Midbrain (tissue), 1 donor: ENCODE measurements at places on chromosomes 12 and 14.
A peak's percentile ranks its signal among the peaks of the same experiment; 100 is the strongest.

- no peak for DNase-seq
Observed at GRCh38 chr12:110197003-110197402, 72.8 kb downstream of the IFT81 start.

GRCh38 chr12:80044694-80045046, 54.7 kb upstream of the OTOGL start:
- DNase-seq = no peak

DNA sequence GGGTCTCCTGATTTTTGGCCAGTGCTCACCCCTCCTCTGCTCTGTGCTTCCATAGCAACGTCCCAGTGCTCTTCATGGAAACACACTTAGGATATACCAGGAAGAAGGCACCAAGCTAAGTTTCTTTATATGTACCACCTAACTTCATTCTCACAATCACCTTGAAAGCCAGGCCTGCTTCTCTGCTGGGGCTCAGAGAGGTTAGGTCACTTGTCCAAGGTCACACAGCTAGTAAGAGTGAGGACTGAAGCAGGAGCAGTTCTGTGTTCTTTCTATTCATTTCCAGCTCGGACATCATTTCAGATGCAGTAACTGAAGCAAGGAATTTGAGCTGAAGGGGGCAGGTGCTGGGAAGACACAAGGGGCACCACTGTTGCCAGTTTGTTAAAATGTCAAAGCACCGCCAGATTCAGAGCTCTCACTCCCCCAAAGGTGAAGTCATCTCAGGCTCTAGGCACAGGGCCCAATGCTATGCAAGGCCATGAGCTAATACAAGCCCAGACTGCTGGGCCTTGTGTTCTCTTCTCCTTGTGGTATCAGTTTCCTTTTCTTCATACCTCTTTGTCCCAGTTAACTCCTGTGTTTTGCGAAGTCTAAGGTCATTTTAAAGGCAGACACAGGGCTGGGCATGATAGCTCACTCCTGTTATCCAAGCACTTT, 19.7 kb upstream of the YY1 start:
- DNase-seq = no peak

GRCh38 chr14:48568688-48569087, 893.3 kb upstream of the MDGA2 start:
- DNase-seq = no peak

DNA sequence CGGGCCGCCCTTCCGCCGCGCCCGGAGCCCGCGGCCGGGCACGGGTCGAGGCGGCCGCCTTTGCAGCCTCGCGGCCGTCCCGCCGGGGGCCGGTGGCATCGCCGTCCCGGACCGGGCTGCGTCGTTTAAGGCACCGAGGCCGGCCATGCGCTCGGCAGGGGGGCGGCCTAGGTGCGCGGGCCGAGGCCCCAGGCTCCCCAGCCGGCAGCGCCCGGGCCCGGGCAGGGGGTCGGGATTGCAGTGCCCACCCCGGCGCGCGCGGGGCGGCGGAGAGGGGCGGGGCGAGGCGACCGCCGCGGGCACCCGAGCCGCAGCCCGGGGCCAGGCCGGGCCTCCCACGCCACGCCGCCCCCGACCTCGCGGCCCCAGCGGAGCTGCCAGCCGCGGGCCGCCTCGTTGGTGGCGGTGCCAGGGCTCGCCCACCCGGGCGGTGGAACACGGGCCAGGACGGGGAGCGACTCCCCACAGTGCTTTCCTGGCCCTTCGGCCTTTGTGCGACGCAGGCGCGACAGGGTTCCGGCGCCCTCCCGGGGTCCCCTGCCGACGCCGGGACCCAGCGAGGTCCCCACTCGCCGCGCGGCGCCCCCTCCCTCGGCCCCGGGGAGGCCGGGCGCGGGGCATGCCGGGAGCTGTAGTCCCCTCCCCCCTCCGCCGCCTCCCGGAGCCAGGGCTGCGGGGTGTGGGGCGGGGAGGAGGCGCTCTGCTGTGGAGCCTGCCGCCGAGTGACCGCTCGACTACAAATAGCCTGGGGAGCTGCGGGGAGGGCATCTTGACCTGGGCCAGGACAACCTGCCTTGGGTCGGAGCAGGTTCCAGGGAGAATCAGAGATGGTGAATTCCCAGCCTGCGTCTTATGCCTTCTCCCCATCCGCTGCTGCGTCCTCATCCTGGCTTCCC, 769 bp downstream of the FKBP4 start:
- DNase-seq = peak; percentile 89

DNA sequence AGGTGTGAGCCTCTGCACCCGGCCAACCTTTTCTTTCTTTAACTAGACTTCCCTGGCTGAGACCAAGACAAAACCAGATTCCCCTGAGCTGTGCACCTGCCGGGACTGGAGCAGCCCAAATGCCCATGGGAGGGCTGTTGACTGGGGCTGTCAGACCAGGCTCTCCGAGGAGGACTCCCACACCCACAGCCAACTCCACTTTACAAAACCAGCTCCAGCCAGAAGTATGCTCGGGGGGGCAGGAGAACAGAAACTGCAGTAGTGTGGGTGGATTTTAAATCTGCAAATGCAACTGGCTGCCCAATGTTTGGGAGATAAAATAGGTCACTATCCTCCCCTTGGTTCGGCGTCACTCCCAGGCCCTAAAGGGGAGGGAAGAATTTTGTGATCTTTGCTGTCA, 78.5 kb downstream of the VCPKMT start:
- no peak for DNase-seq

DNA sequence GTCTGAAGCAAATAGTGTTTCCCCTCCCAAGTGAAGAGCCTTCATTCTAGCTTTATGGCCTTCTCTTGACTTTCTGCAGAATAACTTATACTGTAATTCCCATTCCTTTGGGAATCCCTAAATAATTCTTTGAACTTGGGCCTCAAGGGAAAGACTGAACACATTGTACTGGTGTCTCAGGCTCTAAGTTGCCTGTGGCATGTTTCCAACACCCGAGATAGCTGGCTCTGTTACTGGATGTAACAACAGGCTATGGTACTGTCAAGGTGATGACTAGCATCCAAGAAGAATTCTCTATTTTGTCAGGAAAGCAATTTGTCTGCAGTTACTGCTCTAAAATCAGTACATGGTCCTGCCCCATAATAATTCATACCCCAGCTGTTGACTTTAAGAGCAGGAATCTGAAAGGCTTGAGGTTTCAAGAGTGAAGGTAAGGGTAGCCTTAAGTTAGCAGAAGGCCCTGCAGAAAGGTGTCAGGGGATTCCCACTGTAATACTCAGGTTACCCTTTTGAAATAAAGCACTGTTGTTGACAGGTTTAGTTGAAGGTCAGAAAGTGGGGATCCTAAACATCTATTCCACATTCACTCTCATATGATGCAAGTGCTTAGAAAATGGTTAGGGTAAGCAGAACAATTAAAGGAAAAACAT, 5.2 kb downstream of the GPX2 start:
- DNase-seq = no peak

GRCh38 chr12:132362996-132363660, 33.7 kb upstream of the GALNT9 start:
- DNase-seq = no peak
